ENCODE measurements at places on chromosomes 3 and 15.
A peak's percentile ranks its signal among the peaks of the same experiment; 100 is the strongest.

DNA sequence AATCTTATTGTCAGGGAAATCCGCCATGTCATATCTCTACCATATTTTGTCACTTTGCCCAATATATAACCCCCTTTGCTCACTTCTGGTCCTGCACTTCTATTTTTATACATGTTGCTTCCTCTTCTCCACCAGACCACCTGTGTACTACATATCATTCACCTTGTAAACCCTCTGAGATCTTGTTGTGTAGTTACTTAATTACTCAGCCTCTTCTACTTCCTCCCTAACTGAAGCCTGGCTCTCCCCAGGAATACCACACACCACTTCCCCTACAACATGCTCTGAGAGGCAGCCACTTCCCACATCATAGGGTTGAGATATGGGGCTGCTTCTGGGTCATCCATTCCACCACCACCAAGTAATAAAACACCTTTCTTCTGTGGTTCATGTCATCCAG is 10.0 kb downstream of the HEXA start:
- no peak for DNase-seq

DNA sequence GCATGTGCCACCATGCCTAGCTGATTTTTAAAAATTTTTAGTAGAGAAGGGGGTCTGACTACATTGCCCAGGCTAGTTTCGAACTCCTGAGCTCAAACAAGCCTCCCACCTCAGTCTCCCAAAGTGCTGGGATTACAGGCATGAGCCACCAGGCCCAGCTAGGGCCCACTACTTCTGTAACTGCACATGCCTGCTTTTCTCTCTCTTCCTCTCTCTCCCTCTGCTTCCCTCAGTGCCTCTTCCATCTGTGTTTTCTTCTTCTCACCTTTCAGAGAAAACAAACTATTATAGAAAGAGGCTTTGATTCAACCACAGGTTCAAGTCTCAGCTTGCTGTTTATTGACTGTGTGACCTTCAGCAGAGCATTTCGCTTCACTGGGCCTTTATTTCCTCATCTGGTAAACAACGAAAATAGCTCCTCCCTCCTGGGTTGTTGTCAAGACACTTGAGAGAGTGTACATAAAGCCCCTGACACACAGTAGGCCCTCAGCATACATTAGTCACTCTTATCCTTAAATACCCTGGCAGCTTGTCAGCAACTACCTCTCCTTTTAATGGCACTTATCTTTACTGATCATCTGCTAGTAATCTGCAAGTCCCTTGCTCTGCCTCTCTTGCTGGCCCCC is 10.2 kb downstream of the TADA3 start:
- no peak for DNase-seq

GRCh38 chr3:46929324-46929723 is 47.2 kb downstream of the CCDC12 start:
- DNase-seq = no peak

DNA sequence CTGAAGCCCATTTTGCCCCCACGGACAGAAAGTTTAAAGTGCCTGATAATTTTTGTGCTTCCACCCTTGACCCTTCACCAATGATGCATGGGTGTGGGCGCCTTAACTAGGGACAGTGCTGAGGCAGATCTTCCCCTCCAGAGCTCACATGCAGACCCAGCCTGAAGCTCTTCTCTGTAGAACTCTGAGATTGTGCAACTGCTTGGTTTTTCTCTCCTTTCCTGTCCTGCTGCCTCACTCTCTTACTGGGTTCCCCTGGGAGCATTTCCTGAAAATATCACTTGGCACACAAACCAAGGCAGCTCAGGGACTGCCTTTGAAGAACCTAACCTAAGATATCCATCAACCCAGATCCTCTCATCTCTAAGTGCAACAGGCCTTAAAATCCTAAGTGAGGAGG is 220.3 kb upstream of the STT3B start:
- DNase-seq = no peak

DNA sequence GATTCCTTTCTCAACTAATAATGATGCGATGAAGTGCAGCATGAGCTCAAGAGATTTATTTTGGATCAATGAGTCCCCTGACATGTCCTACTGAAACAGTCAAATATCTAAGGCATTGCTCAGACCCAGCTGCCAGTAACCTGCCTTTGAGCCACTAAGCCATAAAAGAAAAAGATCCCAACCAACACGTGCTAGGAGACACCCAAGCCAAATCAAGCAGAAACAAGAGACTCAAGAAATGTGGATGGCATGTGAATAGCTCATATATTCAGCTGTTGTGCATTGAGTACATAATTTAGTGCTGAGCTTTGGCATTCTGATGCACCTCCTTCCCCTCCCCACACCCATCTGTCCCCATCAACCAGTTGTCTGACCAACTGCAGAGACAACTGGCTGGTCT is 29.2 kb downstream of the GJD2 start:
- DNase-seq = no peak

DNA sequence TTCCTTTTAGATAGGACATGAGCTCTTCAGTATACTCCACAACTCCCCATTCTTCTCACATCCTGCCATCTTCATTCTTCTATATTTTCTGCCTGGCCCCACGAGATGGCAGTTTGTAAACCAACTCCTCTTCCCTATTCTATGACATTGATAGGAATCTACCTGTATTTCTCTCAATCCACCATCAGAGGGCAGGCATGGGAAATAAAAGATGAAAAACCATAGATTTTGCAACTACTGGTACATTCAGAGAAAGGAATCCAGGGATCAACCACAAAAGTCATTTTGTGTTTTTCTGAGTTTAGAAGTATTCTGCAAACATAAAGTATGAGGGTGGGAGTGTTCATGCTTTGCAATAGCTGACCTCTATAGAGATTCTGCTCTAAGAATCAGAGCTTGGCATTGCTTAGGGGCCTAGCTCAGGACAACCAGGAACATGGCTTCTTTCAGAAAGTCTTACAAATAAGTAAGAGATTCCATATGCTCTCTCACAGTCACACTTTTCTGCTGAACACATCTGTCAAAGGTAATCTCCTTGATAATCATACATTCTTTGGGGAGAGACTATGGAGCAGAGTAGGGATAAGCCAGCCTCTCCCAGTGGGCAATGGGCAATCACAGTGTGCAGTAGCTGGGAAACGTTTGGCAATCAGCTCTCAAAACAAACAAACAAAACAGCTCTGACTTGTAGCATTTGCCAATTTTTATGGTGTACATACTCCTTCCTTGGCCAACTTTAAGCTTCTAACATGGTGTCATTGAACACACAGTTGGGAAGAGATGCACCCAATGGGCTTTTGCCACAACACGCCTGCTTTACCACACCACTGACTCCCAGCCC is 43.1 kb upstream of the SLC25A36 start:
- peak; percentile 62 for DNase-seq

DNA sequence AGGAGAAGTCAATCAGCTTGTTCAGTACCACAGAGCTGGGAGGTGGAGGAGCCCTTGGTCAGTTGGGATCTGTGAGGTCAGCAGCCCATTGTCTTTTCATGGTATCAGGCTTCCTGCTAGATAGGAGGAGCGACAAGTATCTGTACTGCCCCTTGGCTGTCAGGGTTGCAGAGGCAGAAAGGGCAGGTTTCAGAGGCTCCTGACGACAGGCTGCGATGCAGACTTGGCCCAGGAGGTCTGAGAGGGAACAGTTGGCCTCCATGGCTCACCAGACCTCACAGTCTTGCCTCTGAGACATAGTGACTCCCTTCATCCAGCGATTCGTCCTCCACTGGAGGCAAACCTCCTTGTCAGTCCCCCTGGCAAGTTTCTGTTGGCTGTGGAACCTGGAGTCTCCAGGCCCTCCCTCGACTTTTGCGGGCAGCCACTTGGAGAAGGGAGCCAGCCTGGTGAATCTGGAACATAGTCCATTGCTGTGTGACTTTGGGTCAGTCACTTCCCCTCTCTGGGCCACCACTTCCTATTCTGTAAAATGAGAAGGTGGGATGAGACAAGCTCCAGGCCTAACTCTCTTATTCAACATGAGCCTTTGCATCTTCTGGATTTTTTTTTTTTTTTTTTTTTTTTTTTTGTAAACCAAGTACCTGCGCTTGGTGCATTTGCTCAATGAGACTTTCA is 177.9 kb upstream of the TLE3 start:
- DNase-seq = no peak

- DNase-seq = no peak
These were observed 18.0 kb downstream of the ZNF148 start for GRCh38 chr3:125357032-125357658.

DNA sequence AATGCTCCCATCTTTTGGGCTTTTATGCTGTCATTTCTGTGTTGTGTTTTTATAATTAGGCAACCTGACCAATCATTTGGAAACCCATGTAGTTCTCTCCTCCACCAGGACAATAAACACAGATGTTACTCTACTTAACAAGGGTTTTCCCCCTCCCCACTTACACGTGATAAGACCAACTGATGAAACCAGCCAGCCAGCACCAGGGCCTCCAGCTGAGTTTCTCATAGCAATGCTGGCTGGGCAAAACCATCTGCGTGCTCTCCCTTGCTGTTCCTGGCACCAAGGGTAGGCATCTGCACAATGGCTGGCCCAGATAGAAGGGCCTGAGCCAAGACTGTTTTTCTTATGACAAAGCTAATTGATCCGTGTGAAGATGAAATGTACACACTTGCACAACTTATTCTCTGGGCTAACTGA is 310.4 kb downstream of the PLCL2 start:
- DNase-seq = peak; percentile 77

GRCh38 chr3:174540116-174540908 is 318.8 kb upstream of the NAALADL2 start:
- no peak for DNase-seq

GRCh38 chr3:190024912-190025311 is 95.8 kb downstream of the P3H2 start:
- DNase-seq = no peak

DNA sequence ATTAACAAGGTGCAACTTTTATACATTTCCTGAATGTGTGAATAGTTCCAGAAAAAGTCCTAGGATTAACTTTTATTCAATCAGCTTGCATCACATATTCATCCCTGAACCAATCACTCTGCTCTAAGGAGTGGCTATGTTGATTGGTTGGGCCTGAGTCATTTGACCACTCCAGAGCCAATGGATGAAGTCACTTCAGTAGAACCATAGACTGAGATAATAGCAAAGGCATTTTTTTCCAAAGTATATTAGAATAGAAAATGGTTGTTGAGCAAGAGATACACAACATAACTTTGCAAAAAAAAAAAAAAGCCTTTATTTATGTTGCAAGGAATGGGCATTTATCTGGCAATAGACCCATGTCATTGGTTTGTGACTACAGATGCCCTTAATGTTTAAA is 55.5 kb upstream of the AGTR1 start:
- no peak for DNase-seq

DNA sequence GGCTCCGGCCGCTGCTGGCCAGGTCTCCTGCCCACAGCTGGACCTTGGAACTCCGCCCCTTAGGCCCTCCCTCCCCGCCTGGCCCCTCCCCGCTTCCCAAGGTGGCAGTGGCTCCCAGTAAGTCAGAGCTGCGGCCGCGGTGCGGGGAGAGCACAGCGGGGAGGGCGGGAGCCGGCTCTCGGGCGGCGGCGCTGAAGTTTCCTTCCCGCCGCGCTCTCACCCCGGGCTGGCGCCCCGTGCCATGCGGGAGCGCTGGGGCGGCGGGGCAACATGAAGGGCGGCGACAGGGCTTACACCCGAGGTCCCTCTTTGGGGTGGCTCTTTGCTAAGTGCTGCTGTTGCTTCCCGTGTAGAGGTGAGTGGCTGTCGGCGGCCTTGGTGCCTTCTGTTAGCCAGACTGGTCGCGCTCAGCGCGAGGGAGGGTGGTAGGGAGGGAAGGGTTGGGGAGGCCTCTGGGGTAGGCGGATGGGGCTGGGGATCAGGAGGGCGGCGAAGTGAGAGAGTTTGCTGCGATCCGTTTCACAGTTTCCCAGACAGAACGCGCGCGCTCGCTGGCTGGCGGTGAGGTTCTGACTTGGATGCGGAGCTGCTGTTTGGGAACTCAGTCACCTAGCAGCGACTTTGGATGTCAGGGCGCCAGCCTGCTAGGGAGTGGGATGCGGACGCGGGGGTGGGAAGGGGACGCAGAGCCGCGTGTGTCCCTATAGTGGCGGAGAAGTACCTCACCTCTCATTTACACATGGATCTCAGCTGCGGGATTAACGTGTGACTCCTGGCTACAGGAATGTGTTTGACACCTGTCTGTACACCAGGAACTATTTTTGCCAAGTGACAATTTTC is 145.5 kb upstream of the UMPS start:
- DNase-seq = no peak

DNA sequence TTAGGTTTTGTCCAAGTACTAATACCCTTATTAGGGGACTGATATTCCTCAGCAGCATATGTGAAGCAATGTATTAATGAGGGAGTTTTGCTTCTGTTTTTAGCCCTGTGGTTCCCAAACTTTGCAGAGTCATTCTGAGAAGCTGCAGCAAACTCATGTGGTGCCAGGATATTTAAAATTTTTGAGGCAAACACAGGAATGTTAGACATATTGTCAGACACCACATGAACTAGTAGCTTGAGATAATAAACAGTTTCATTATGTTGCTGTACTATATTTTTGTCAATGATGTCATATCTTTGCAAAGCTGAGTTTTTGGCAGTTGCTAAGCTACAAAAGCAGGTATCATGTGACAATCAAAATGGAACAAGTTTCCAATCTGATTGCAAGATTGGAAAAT is 36.6 kb downstream of the ATP6V1A start:
- DNase-seq = peak; percentile 93

DNA sequence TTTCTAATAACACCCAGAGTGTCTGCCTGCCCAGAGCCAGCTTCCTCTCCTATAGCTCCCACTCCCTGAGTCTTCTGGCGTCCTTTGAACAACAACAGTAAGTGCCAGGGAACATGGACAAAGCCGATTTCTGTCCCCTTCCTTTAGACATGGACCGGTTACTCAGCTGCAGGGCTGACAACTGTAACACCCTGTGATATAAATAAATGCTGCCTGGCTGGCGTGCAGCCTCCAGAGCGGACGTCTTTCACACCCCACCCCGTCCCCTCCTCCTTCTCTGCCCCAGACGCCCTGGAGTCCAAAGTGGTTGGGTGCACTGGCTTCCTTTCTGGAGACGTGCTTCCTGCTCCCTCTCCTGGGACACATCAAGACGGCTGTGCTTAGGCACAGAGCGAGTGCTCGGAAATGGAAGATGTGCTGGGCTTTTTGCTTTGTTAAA is 281.9 kb upstream of the LRRFIP2 start:
- DNase-seq = no peak

GRCh38 chr3:171792531-171792930 is 17.8 kb downstream of the PLD1 start:
- DNase-seq = no peak

GRCh38 chr3:146640955-146641867 is 36.1 kb upstream of the PLSCR5 start:
- DNase-seq = no peak

GRCh38 chr3:194472290-194472920 is 14.4 kb downstream of the ATP13A3 start:
- DNase-seq = peak; percentile 54

- DNase-seq = no peak
These were observed 213.8 kb downstream of the NR1D2 start for GRCh38 chr3:24158761-24159454.

DNA sequence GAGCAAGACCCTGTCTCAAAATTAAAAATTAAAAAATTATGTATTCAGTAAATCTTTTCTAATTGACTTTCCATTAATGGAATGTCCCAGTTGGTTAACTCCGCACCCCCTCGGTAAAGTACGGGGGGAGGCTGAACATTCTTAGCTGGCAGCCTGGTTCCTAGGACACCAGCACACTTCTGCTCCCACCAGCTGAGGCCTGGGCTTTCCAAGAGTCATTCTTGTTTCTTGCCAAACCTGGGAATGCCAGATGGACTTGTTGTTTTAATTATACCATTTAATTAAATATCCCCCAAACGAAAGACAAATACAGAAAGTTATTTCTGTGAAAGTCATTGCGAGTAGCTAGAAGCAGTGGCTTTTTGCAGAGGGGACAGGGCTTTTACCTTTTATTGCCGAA is 179.4 kb downstream of the VGLL4 start:
- DNase-seq = no peak
